ENCODE measurements at places on chromosomes 1 and 21. TPM values are rescaled to one million over a fixed set of nuclear protein-coding genes. Genes with fewer than 3 reads are reported as not detected.

Gene SLAMF1
- total RNA-seq, result not detected

Gene C4BPA
- 23.1 TPM for total RNA-seq

Gene FAM78B
- total RNA-seq, result 2.9 TPM

Gene LCE3E
- total RNA-seq, result not detected

Gene KLF17
- not detected for total RNA-seq

Gene PRAMEF6
- not detected for total RNA-seq

Gene DCDC2B
- total RNA-seq, result not detected

DNA sequence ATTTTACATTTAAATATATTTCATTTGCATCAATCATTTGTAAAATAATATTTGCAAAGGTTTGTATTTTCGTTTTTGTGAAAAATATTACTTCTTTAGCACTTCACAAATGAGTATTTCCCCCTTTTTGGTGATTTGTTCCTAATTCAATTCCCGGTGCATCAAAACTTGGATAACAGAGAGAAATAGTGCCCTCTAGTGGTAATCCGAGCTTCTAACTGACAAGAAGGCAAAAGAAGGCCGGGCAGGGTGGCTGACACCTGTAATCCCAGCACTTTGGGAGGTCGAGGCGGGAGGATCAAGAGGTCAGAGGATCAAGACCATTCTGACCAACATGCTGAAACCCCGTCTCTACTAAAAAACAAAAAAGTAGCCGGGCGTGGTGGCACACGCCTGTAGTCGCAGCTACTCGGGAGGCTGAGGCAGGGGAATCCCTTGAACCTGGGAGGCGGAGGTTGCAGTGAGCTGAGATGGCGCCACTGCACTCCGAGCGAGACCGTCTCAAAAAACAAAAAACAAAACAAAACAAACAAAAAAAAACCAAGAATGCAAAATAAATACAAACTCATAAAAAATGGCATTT, 137.7 kb downstream of the COL11A1 start:
- no peaks in the 10 kb centered on the region for H3K36me3 ChIP-seq
- no peak overlapping the region for H3K27ac ChIP-seq
- H3K4me1 ChIP-seq, result no peaks in the 10 kb centered on the region
- no peak overlapping the region for H3K4me3 ChIP-seq

DNA sequence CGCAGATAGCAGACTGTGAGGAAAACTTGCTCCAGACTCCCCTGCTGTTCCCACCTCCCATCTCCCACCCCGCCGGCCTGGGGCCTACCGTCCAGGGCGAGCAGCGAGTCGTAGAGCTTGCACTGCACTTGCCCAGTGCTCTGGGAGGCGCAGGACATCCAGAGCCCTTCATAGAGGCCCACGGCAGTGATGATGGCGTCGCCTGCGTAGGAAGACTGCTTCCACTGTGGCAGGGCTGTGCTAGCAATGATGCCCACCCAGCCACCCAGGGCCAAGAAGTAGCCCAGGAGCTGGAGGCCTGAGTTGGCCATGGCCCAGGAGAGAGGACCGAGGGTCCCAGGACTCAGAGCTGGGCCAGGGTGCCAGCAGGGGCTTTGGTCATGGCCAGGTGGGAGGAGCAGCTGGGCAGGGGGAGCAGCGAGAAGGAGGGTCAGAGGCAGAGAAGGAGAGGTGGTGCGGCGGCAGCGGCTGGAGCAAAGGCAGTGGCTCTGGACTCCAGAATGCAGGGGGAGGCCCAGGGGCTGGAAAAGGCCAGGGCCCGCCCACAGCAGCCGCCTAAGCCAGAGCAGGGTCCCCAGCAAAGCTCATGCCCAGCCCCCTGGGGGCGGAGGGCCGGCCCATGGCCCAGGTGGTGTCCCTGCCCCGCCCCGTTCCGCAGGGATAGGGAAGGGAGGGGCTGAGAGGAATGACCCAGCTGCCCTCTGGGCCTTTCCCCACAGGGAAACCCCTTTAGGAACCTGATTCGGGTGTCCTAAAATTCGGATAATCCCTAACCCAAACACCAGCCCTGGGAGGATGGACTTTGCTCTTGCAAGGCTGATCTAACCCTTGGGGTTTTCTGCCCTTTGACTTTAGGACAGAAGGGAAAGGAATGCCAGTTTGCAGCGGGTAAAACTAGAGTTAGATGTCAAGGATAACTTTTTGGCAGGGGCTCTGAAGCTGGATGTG, at the start of gene CLDN19:
Gene CLDN19 (minus strand): TSS at position 484 of the 948 bp plus-strand sequence. CDS start 173 bp downstream, at position 311.
- H3K36me3 ChIP-seq, result no peaks in the 10 kb centered on the region
- H3K4me1 ChIP-seq, result no peaks in the 10 kb centered on the region
- H3K27ac ChIP-seq, result no peak within 1 kb of the TSS
- H3K27me3 ChIP-seq, result no peaks in the 10 kb centered on the region
- no peak for DNase-seq

DNA sequence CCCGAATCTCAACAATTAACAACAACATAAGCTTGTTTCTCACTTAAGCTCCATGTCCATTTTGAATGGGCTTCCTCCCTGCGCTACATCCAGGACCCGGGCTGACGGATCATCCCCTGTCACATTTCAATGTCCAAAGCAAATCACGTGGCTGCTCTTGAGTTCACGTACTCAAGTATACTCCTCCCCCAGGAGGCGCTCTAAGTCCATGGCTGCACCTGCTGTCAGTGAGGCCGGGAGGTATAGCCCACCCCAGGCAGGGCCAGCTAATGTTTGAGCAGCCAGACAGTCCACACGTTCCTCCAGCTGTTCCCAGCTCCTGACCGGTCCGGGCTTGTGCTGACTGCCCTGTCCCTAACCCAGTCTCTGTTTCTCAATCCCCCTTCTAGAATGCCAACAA, 220.8 kb downstream of the SLC35F3 start:
- no peak overlapping the region for H3K27ac ChIP-seq
- no peak overlapping the region for H3K4me3 ChIP-seq
- H3K36me3 ChIP-seq, result no peaks in the 10 kb centered on the region
- H3K4me1 ChIP-seq, result no peaks in the 10 kb centered on the region
- DNase-seq, result peak; percentile 16

GRCh38 chr1:207055386-207056001, 2.4 kb downstream of the PFKFB2 start:
- H3K4me1 ChIP-seq, result peaks cover 24% of the 10 kb centered on the region
- no peak overlapping the region for H3K4me3 ChIP-seq
- H3K27me3 ChIP-seq, result no peaks in the 10 kb centered on the region
- H3K27ac ChIP-seq, result no peak overlapping the region
- no peaks in the 10 kb centered on the region for H3K36me3 ChIP-seq

DNA sequence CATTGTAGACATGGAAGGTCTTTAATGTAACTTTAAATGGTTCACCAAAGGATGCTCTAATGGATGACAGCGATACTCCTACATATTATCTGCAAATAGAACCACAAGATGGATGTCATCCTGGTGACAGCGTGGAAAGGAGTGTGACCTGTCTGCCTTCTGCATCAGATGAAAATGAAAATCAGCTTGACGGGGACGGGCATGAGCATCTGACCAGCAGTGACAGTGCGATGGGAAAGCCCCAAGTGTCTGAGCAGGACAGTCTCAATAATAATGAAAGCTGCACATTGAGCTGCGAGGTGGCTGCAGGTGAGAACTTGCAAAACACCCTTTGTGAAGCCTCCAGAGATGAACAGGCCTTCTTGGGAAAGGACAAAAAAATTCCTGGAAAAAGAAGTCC, 25.2 kb downstream of the CNST start:
- no peaks in the 10 kb centered on the region for H3K27me3 ChIP-seq
- no peaks in the 10 kb centered on the region for H3K36me3 ChIP-seq
- H3K4me3 ChIP-seq, result no peak overlapping the region
- no peak for DNase-seq
- no peaks in the 10 kb centered on the region for H3K4me1 ChIP-seq

- H3K27ac ChIP-seq, result peak overlapping the region; percentile 7
- peaks cover 4% of the 10 kb centered on the region for H3K4me1 ChIP-seq
- DNase-seq, result no peak
- H3K4me3 ChIP-seq, result no peak overlapping the region
- no peaks in the 10 kb centered on the region for H3K36me3 ChIP-seq
Observed at GRCh38 chr1:200314085-200314750, 95.6 kb downstream of the ZNF281 start.

- no peak for DNase-seq
- H3K27me3 ChIP-seq, result no peaks in the 10 kb centered on the region
- H3K27ac ChIP-seq, result no peak overlapping the region
- H3K36me3 ChIP-seq, result no peaks in the 10 kb centered on the region
Observed at GRCh38 chr1:4851385-4852065, 197.1 kb downstream of the AJAP1 start.

- H3K4me3 ChIP-seq, result no peak overlapping the region
- no peak overlapping the region for H3K27ac ChIP-seq
- no peaks in the 10 kb centered on the region for H3K27me3 ChIP-seq
- no peak for DNase-seq
- no peaks in the 10 kb centered on the region for H3K36me3 ChIP-seq
Observed at GRCh38 chr1:67668660-67669059, 16.3 kb upstream of the GADD45A start.

- H3K36me3 ChIP-seq, result no peaks in the 10 kb centered on the region
- no peak within 1 kb of the TSS for H3K27ac ChIP-seq
- DNase-seq, result peak; percentile 12
- no peak within 1 kb of the TSS for H3K4me3 ChIP-seq
- no peaks in the 10 kb centered on the region for H3K4me1 ChIP-seq
Observed at GRCh38 chr1:223665592-223666312, at the start of gene CAPN8. CAPN8 (minus strand) TSS chr1:223665701; CDS start chr1:223665646, 55 bp downstream.

DNA sequence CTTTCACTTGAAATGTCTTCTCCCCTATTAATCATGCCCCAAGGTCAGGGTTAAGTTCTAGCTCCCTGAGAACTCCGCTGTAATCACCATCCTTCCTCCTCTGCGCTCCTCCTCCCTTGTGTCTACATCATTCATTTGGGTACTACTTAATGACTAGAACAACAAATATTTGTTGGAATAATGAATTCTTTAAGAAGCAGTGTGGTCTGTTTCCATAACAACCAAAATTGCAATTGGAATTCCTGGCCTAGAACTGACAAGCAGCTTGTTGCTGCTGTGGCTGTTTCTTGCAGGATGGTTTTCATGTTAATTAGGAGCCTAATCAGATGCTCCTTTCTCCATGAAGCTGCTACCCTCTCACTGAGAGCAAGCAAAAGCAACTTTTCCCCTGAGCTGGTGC, 192.5 kb downstream of the ZZZ3 start:
- no peak overlapping the region for H3K4me3 ChIP-seq
- no peaks in the 10 kb centered on the region for H3K27me3 ChIP-seq
- no peaks in the 10 kb centered on the region for H3K4me1 ChIP-seq

DNA sequence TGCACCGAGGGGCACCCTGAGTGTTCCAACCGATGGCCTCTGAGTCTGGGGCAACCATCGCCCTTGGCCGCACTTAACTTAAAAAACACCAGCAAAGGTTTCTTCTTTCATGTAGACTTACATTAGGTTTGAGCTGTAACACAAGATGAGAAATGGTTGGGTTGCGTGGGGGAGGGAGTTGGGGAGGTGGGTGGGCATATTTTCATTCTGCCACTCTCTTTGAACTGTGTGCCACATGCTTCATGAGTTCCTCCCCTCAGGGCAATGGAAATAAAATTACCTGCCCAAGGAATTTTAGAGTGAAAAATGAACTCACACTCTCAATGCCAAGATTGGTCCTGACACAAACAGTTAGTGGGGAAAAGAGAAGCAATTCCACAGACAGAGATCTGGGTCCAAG, 430.1 kb upstream of the USP24 start:
- H3K36me3 ChIP-seq, result no peaks in the 10 kb centered on the region
- DNase-seq, result no peak
- no peaks in the 10 kb centered on the region for H3K27me3 ChIP-seq
- no peak overlapping the region for H3K4me3 ChIP-seq
- H3K4me1 ChIP-seq, result no peaks in the 10 kb centered on the region

DNA sequence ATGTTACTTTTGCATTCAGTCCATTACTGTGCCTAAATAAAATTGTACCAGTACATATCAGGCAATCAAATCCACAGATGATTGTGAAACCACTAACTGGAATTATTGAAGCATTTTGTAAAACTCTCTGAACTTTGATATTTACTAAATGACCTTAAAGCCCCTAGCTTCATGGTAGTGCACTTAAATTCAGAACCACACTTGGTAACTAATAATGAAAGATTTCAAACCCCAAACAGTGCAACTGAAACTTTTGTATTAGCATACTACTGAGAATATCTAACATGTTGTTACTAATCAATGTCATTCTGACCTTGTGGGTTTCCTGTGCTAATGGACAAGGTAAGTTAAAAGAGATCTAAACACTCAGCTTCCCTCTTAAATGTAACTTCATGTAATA, at the start of gene CFHR3:
Gene CFHR3 (plus strand): TSS at position 238 of the 400 bp plus-strand sequence. CDS start 47 bp downstream, at position 285.
- no peak within 1 kb of the TSS for H3K4me3 ChIP-seq
- no peaks in the 10 kb centered on the region for H3K27me3 ChIP-seq
- H3K4me1 ChIP-seq, result no peaks in the 10 kb centered on the region

DNA sequence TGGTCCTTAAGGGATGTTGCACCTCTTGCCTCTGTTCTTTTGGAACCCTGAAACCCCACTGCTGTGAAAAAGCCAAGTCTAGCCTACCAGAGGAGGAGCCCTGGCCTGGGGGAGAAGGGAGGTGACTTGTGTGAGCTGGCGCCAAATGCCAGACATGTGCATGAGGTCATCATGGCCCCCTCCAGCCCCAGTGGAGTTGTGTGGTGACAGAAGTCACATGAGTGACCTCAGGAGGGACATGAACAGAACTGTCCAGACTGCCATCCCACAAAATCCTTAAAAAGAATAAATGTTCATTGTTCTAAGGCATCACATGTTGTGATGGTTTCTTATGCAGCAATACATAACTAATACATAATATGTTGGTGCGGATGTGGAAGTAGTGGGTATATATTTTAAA, 10.8 kb downstream of the HHAT start:
- no peaks in the 10 kb centered on the region for H3K4me1 ChIP-seq
- no peak overlapping the region for H3K27ac ChIP-seq
- no peak for DNase-seq
- H3K27me3 ChIP-seq, result no peaks in the 10 kb centered on the region
- no peaks in the 10 kb centered on the region for H3K36me3 ChIP-seq
